ENCODE measurements at places on chromosomes 4 and X.

DNA sequence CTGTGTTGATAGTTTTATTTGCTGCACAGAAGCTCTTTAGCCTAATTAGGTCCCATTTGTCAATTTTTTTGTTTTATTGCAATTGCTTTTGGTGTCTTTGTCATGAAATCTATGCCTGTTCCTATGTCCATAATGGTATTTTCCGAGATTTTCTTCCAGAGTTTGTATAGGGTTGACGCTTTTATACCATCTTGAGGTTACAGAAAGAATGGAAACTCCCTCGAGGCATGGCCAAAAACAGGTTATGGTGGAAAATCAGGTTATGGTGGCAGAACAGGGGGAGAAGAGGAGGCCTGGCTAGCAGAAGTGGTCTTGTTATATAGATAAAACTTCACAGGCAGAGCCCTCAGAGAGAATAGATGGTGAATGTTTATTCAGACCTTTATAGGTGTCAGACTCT, 21.6 kb downstream of the OPHN1 start:
- no peak for DNase-seq

- DNase-seq: peak; percentile 22
Measured at GRCh38 chrX:39841604-39842003, 256.2 kb downstream of the BCOR start.

DNA sequence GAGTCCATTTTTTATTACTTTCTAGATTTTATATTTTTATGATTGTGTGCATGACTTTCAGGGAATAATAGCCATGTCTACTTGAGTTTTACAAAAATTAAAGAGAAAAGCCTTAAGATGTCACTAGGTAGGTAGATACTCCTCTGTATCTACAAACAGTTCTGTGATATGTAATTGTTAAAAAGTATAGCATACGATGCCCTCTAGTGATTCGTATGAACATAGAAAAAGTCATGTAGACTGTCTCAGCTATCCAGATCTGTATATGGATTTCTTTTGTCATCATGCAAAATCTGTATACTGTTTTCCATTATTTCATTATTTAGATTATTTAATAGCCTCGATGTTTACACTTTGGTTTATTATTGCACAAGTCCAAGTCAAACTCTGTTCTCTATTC, 856.6 kb downstream of the CENPC start:
- peak; percentile 11 for DNase-seq

GRCh38 chr4:74969507-74970474, 36.9 kb downstream of the PARM1 start:
- DNase-seq: peak; percentile 34

DNA sequence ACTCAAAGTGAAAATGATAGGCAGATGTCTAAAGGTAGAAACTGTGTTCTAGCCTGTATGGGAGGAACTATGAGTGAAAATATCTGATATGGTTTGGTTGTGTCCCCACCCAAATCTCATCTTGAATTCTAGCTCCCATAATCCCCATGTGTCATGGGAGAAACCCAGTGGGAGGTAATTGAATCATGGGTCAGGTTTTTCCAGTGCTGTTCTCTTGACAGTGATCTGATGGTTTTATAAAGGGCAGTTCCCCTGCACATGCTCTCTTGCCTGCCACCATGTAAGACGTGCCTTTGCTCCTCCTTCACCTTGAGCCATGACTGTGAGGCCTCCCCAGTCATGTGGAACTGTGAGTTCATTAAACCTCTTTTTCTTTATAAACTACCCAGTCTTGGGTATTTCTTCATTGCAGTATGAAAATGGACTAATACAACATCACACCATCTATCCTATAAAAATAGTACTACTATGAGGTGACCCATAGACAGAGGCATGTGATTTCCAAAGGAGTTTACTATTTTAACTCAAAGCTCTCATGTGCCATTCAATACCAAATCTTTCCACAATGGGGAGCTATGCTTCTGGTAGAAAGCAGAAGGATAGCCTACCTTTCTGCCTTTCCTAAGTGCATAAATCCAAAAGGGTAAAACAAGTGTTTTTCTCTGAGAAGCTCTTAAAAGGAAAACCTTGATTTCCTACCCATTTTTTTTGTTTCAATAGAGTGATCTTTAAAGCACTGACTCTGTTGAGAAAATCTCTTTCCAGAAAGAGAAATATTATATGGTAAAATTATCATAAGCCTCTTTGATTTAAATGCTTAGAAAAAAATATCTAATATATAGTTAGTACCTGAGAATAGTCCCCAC, 38.8 kb downstream of the SEC31A start:
- peak; percentile 12 for DNase-seq

GRCh38 chr4:40401096-40401495, 66.0 kb downstream of the CHRNA9 start:
- no peak for DNase-seq

DNA sequence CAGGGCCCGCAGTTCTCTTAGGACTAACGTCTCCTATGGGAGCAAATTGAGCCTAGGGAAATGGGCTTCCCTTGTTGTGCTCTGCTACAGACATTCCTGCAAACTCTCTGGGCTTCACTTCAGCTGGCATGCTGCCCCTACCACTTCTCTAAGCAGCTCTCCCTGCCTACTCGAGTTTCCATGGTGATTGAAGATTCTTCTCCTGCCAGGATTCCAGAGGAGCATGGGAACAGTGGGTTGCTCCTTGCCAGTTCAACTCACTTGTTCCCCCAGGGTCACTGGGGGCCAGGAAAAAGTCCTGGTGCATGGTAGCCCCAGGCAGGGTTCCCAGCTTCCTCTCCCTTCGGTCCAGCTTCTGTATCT, 21.1 kb upstream of the WDR17 start:
- DNase-seq: no peak

DNA sequence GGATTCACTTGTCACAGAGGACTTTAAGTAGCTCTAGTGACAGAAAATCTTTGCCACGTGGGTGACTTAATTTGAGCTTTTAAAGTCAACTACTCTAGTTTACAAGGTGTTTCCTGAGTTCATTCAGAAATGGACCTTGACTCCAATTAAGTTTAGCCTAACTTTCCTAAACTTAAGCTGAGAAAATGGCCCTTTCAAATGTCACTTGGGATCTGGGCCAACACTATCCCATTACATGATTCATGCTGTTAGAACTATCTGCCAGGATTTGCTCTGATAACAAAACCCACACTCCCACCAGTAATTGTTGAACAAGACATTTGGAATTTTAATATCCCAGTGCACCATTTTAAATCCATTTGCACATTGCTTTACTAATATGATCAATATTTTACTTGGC, 40.8 kb downstream of the C4orf46 start:
- DNase-seq: no peak

DNA sequence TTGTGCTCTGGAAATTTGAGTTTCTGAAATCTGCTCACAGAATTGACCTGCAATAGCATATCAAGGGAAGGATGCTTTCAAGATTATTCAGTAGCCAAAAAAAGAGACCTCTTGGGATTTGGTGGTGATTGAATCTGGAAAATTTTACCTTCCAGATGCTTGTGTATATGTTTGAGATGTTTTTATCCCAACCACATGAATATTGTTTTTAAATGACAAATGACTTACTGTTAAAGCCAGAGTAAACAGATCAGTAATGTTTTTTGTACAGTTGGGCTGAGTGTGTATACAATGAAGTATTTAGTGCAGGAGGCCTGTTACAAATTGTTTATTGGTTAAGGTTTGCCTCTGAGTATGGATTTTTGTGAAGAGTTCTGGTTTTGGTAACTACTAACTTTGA, 126.5 kb downstream of the CBR4 start:
- DNase-seq: no peak

GRCh38 chrX:111114806-111115205, 18.8 kb downstream of the PAK3 start:
- DNase-seq: no peak

DNA sequence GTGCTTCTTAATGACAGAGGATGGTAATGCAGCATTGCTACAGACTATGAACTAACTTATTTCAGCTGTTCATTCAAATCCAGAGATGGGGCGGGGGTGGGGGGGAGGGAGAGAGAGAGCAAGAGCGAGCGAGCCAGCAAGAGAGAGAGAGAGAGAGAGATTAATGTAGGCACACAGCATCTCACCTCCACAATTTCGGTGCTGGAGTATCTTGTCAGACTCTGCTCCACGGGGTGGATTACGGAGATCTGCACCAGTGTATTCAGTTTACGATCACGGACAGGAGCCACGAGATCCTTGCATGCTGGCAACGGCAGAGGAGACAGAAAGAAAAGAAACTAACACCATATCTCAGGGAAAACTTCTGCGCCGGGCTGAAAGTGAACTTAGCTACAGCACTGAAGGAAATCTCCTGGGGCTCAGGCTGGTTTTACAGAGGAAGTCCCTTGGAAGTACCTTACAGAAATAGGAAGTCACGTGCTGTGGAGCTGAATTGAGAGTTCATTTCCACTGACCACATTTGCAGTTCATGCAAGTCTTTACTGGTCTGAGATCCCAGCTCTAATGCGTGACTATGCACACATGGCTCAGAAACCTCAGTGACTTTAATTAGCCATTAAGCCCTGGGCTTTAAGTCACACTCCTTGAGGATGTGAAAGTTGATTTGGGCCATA, 440.9 kb downstream of the INPP4B start:
- DNase-seq: no peak

GRCh38 chr4:176583278-176583677, 209.4 kb downstream of the VEGFC start:
- DNase-seq: no peak

GRCh38 chr4:177728361-177729152, 286.3 kb upstream of the AGA start:
- DNase-seq: peak; percentile 14

DNA sequence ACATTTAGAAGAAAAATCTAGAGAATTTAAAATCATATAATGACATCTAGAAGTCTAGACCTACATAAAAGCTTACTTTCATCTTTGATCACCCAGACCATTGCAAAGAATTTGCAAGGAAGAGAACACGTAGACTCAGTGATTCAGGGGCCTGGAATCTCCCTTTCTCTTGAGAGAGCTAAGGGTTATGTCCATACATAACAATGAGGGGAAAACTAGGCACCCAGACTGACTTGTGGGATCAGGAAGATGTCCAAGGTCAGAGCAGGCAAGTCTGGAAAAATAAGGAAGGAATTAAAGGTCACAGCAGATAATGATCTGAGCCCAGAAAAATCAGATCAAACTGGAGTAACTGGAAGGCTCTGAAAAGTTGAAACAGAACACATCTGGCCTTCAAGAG, 198.4 kb upstream of the SFRP2 start:
- no peak for DNase-seq

- DNase-seq: no peak
Measured at GRCh38 chr4:169428376-169428775, 157.6 kb upstream of the SH3RF1 start.

- DNase-seq: no peak
Measured at GRCh38 chr4:163806653-163807052, 312.2 kb downstream of the TMA16 start.

- no peak for DNase-seq
Measured at GRCh38 chr4:110626532-110627153, 3.8 kb upstream of the PITX2 start.

- no peak for DNase-seq
Measured at GRCh38 chr4:2082118-2082517, 23.0 kb downstream of the NAT8L start.

GRCh38 chrX:95889279-95889678, 795.4 kb upstream of the DIAPH2 start:
- no peak for DNase-seq

DNA sequence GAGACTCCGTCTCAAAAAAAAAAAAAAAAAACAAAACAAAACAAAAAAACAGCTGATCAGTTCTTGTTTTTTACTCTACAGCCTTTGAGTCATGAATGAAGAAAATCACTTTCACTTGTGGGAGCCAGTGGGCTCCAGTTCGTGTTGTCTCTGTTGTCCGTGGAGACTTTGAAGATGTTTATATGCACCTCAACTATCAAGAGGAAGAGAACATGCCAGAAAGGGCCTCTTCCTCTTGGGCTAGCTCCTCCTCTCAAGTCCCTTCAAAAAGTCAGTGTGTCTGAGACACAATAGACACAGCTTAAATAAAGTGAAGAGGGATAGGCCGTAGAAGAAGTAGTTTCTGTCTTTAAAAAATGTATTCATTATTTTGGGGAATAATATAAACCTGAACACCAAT, 182.7 kb downstream of the KDR start:
- DNase-seq: no peak

- DNase-seq: no peak
Measured at GRCh38 chr4:15027921-15028435, 25.7 kb downstream of the CPEB2 start.

- DNase-seq: no peak
Measured at GRCh38 chr4:90757534-90758060, 630.4 kb downstream of the CCSER1 start.

- DNase-seq: no peak
Measured at GRCh38 chr4:113080050-113080449, 30.6 kb downstream of the ANK2 start.

- no peak for DNase-seq
Measured at GRCh38 chr4:160981083-160981482, 1182.7 kb downstream of the FSTL5 start.

GRCh38 chrX:43971966-43972961, 926 bp downstream of the NDP start:
- no peak for DNase-seq

- DNase-seq: no peak
Measured at GRCh38 chr4:129978315-129978714, 882.4 kb downstream of the C4orf33 start.

DNA sequence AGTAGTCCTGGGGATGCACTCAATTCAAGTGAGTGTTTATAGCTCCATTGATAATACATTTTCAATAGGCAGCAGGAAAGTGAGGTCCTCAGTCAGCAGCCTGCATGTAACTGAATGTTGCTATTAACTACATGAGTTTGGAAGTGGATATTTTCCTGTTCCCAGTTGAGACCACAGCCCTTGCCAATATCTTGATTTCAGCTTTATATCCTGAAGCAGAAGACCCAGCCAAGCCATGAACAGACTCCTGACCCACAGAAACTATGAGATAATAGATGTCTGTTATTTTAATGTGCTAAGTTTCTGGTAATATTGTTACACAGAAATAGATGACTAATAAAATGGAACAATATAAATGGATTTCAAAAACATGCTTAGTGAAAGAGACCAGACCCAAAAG, 63.7 kb downstream of the VSIG4 start:
- no peak for DNase-seq

DNA sequence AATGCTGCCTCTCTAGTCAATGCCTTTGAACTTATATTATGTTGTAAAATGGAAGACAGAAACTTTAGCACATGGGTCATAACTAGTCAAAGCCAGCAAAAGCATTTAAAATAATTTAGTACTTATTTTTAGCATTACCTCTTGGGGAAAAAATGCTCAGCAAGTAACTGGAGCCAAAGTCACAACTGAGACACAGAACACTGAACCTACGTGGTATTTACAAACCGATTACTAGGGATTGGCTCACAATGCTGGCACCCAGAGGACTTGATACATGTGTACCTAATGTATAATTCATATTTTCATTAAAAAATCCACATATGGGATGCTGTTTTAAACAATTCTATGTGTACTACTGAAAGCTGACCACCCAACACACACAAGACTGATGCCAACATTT, 38.4 kb downstream of the PHKA2 start:
- no peak for DNase-seq

DNA sequence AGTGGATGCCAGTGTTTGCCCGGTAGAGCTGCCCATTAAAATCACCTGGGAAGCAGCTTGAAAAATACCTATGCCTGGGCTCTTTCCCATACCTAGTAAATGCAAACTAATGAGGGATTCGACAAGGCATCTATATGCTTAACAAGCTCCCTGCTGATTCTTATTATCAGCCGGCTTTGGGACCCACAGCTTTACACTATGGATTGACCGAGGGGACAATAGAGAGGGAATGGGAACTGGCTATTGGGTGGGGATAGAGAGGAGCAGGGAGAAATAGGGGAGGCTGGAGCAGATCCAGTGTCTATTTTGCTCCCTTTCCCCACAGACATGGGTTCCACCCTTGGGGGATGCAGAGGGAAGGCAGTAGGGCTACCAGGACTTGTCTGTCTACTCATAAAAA, 103.1 kb upstream of the TEX13D start:
- no peak for DNase-seq
